ENCODE measurements at places on chromosomes 7 and 10.
A peak's percentile ranks its signal among the peaks of the same experiment; 100 is the strongest.

DNA sequence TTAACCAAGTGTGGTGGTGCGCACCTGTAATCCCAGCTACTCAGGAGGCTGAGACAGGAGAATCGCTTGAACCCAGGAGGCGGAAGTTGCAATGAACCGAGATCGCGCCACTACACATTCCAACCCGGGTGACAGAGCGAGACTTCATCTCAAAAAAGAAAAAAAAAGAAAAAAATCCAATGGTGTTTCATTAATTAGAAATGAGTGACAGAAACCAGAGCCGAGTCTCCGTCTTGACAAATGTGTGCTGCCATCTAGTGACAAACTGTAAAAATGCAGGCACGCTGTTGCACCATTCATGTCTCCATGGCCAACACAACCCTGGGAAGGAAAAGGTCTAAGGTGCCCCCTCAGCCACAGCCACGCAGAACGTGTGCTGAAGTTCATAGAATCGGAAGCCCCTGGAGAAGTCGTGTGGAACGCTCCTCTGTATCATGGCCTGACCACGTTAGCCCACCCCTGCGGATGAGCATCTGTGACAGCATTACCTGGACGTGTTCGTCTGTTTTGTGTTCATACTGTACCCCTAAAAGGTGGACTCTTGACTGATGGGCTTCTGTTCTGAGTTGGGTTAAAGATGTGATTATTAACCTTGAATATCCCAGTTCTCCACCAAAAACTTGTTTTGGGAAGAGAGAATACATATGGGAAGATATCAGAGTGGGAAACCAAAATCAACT is 94.9 kb downstream of the LYZL2 start:
- DNase-seq = peak; percentile 57

- no peak for DNase-seq
These were observed 121.2 kb upstream of the NPVF start for GRCh38 chr7:25349283-25350017.

DNA sequence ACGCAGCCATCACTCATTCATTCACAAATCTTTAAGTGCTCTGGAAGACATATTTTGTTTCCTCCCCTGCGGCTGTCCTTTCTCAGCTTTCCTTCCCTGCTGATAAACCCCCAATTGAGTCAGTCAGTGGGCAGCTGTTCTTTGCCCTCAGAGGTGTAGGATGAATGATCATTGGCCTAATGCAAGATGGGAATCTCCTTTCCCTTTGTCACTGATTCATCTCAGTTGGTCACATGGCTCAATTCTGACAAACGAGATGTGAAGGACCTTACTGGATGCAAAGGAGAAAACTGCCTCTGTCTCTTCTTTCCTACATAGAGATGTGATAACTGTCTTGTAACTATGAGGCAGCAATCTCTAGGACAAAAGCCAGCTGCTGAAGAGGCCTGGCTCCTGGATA is 44.6 kb downstream of the COL28A1 start:
- no peak for DNase-seq

DNA sequence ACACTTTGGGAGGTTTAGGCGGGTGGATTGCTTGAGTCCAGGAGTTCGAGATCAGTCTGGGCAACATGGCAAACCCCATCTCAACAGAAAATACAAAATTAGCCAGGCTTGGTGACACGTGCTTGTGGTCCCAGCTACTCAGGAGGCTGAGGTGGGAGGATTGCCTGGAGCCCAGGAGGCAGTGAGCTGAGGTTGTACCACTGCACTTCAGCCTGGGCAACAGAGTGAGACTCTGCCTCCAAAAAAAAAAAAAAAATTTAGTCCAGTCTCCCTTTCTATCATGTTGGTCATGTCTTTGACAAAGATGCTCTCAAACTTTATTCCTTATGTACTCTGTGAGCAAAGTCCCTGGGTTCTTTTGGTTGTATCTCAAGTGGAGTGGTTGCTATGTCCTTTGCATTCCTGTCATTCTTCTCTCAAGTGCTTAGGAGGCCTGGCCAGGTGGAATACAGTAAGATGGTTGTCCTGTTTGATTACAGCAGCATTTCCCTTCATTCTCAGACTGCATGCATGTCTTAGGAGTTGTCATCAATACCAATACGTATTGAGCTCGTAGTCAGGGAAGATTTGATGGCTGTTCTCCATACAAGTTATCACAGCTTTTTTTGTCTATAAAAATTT is 85.7 kb downstream of the MMRN2 start:
- no peak for DNase-seq

DNA sequence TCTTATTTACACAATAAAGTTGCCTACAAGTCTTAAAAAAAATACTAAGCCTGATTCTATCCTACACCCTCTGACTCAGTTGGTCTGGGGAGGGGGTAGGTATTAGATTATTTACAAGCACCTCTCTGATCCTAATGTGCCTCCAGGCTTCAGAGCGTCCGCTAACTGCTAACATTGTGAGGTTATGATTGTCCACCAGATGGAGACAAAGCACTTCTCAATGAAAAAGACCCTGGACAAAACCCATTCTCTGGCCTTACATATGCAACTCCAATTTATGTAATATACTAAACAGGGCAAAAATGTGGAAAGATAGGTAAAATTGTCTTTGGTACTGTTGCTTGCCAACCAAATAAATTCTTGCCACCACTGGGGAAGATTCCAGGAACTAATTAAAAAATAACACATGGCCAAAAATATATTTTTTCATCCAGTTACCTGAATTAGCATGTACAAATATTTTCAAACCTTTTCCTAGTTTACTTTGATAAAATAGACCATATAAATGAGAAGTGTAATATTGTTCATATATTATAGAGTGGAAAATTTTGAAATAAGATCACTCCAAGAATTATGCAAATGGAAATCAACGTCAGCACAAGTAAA is 92.4 kb downstream of the KIF20B start:
- no peak for DNase-seq

- DNase-seq = no peak
These were observed 6.5 kb downstream of the SNX8 start for GRCh38 chr7:2307690-2308107.

DNA sequence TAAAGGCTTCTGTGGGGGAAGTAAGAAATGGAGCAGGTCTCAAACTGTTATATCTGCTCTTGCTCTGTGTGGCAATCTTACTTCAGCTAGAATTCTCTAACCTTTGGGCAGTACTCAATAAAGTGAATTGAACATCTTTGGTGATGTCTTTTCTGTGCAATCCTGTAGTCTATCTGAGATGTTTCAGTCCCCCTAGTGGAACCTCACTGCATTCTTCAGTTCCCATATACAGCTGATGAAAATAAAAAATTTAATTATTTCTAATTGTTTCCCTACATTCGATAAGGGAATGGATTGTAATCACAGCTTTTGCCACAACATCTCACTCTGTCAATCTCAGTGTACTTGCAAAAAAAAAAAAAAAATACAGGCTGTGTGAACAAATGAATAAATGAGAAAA is 522.6 kb downstream of the DNAJB9 start:
- DNase-seq = no peak

- DNase-seq = no peak
These were observed 60.0 kb upstream of the KLF14 start for GRCh38 chr7:130793855-130794618.

DNA sequence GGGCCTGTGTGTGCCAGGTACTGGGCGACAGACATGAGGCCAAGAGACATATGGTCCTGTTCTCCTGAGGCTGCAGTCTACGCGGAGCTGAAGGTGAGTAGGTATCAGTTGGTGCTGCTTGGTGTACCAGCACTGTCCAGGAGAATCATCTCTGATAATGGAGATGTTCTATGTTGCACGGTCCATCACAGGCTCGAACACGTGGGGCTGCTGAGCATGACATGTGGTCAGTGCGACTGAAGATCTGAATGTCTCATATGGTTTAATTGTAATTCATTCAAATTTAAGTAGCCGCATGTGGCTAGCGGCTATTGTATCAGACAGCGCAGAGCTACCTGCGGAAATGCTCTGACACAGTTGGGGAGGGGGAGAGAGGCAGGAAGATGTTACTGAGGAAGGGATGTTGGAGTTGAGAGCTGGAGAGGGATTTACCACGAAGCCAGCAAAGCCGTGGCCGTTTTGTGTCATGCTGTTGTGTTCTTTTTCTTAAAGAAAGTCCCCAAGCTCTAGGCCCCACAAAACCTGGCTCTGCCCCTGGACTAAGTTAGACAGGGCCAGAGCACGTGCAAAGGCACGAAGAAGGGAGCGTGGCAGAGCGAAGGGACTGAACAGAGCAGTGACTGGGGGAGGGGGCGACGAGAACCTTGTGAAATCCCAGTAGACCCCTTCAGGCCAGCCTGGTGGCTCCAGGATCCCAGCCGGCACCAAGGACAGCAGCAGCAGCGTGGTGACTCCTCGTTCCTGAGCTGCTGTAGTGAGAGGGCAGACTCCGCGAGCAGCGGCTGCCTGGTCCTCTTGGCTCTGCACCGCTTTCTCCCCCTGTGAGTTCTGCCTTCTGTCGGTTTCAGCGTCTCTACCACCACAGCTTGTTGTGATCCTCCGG is 20.0 kb downstream of the SMKR1 start:
- no peak for DNase-seq

DNA sequence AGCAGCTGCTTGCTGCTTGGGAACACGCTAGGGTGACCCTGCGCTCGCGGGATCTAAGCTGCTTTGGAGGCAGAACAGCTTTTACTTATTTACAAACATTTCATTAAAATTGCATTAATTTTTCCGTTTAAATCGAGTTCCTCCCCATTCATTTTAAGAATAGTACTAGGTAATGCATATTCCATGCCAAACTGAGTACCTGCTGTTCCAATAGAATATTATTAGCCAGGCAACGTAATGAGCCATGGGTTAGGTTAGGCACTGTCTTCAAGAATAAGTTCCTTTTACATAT is 860 bp downstream of the EXOC6 start:
- DNase-seq = no peak

DNA sequence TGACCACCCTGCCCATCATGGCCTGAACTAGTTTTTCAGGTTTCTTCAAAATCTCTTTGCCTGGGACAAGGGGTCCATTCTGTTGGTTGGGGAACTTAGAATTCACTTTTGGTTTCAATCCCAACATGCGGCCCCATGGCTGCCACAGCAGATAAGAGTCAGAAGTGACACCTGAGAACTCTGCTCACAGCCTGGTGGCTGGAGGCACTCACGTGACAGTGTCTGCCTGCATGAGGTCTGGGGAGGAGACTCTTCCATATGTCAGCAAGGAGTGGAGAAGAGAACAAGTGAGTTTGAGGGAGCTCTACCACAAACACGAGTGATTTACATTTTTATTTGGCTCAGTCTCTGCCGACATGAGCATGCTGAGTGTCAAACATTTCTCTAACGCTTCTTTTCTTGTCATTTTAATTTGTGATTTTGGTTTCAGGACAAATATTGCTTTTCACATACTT is 370.4 kb downstream of the TNS3 start:
- no peak for DNase-seq

DNA sequence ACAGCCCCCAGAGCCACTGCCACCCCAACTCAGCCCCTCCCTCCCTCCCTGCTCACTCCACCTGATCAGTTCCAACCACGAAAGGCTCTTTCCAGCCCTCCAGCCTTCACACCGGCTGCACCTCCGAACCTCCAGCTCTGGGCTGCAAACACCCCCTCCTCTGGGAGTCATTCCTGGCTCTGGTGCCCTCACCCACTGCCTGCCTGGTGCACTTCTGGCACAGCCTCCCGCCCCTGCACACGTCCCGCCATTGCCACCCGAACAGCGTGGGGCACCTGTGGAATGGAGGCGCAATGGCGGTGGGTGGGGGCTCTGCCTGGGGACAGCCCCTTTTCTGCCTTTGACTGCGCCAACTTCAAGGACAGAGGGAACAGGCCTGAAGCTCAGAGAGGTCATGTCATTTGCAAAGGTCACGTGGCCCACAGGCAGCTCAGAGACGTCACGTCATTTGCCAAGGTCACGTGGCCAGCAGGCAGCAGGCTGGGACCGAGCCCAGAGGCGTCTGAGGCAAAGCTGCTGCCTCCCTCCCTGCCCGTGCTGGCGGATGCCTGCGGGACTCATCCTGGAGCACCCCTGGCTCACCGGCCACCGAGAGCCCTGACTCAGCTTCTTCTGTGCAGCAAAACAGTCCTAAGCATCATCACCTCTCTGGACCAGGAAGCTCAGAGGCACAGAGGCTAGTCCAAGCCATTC is 76.0 kb upstream of the DNAAF5 start:
- DNase-seq = no peak

GRCh38 chr7:44153948-44154335 is 12.8 kb upstream of the MYL7 start:
- DNase-seq = no peak

GRCh38 chr10:100229819-100230422 is 525 bp upstream of the CHUK start:
- DNase-seq = peak; percentile 5

All from CD4-positive, alpha-beta T cell (primary cell).